Left forelimb (tissue), 1 donor: ENCODE measurements at places on chromosomes 5 and 9.

GRCh38 chr9:38431116-38431515 lies 6.9 kb upstream of the IGFBPL1 start:
- no peak for DNase-seq

DNA sequence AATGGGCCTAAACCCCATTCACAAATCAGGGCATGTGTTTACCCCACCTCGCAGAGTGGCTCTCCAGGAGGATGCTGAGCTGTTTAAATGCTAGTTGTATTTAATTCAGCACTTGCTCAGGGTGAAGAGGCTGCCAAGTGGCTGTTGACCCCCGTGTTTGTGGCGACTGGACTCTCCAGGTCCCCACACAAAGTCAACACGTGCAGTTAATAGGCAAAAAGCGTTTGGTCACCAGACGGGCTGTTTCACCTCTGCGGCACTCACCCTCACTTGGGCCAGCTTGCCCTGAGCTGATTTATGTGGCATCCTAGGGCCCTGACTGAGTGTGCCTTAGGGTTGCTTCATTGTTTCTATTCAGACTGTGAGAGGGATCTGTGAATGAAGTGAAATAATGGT lies 152.3 kb downstream of the GAS1 start:
- no peak for DNase-seq

- DNase-seq, result no peak
Observed at GRCh38 chr9:3868466-3868865, 342.7 kb upstream of the RFX3 start.

- DNase-seq, result no peak
Observed at GRCh38 chr9:89734600-89735041, 129.8 kb downstream of the GADD45G start.

DNA sequence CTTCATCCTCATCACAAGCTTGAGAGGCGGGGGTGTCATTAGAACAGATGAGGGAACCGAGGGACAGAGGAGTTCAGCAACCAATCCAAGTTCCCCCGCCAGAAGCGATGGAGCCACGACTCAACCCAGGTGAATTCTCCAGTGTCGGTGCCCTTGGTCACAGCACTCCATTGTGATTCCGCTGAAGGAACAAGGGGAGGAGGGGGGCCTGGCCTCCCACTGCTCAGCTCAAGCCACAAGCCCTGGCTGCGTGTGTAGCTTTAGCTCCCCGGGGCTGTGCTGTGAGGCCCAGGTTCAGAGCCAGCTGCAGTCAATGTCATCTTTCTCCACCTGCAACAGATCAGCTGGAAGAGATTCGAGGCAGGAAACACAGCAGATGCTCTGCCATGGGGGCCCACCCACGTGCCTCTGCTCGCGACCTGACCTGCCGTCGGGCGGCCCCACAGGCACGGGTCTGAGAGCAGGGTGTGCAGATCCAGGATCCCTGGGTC lies 72.6 kb downstream of the GTF3C4 start:
- peak; percentile 67 for DNase-seq

- DNase-seq, result no peak
Observed at GRCh38 chr9:91146391-91147019, 215.2 kb downstream of the AUH start.

- no peak for DNase-seq
Observed at GRCh38 chr9:92494856-92495255, 12.6 kb upstream of the ASPN start.

- no peak for DNase-seq
Observed at GRCh38 chr5:140801494-140801841, 611 bp downstream of the PCDHA3 start.

GRCh38 chr5:158780656-158781237 lies 319.0 kb downstream of the EBF1 start:
- no peak for DNase-seq

DNA sequence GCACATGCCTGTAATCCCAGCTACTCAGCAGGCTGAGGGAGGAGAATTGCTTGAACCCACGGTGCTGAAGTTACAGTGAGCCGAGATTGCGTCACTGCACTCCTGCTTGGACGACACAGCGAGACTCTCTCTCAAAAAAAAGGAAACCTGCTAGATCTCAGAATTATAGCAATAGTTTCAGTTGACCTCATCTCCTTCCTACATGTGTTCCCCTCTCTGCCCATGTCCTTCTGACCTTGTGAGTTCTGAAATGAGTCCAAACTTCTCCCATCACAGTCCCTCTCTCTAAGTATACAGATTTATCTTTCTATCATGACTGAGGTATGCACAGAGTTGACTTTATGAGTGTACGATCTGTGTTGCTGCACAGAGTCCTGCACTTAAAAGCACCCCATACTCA lies 44.6 kb upstream of the SHOC1 start:
- DNase-seq, result no peak

DNA sequence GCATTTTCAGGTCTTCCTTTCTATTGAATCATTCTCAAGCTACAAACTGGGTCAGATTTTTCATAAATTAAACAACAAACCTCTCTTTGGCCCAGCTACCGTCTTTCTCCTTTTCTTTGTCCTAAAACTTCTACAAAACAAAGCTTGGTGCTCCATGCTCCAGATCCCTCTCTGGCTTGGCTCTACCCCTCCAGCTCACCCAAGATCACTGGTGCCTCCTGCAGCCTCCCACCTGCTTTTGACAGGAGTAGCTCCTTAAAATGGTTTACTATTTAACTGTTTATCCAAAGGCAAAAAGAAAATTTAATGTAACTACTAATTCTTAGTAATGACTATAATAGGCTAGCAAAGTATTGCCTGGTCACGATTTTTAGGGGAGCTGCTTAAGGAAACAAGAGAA lies 10.7 kb upstream of the SERINC5 start:
- no peak for DNase-seq

- no peak for DNase-seq
Observed at GRCh38 chr9:133973791-133974630, 18.1 kb downstream of the VAV2 start.

- DNase-seq, result no peak
Observed at GRCh38 chr9:26786564-26786963, 106.0 kb downstream of the CAAP1 start.

- peak; percentile 36 for DNase-seq
Observed at GRCh38 chr9:93701494-93702218, 125.3 kb downstream of the PHF2 start.

DNA sequence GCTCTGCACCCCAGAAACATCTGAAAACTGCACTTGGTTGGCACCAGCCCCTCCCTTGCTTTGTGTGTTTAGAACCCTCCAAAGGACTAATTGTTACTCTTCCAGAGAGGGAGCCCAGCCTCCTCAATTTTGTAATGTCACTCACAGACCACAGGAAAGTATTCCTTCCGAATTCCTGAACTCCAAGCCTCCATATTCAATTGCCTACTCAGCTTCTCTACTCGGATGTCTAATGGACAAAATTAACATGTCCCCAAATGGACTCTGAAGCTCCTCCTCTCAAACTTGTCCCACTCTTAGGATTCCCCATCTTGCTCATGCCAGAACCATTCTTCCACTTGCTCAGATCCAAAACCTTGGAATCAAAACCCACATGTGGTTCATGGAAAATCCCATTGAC lies 3.9 kb upstream of the TMEM171 start:
- DNase-seq, result no peak

GRCh38 chr5:157323107-157323706 lies 57.3 kb downstream of the CYFIP2 start:
- DNase-seq, result no peak

DNA sequence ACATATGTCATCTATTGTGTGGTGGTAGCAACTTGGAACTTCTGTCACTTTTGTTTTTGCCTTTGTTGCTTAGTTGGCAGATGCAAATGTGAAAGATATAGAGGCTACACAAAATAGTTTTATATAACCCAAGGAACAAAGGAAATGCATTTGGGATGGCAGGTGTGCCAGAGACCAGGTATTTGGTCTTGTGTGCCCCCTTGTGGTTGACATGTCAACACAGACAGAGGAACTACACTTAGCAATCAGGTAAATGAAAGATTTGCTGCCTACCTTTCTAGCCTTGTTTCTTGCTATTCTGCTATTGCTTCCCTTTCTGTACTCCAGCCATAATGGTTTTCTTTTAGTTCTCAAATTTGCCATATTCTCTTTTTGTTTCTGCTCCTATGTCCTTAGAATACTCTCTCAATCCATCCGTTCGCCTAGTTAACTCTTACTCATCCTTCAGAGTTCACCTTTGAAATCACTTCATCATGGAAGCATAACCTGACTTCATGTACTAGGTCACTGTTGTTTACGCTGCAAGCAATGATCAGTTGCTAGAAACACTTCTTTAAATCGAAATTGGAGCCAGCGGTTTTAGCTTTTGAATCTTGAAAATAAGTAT lies 119.5 kb downstream of the TRPM3 start:
- DNase-seq, result no peak

- peak; percentile 85 for DNase-seq
Observed at GRCh38 chr5:73419465-73420390, 28.8 kb downstream of the FOXD1 start.

GRCh38 chr9:38018958-38019602 lies 49.9 kb downstream of the SHB start:
- no peak for DNase-seq

DNA sequence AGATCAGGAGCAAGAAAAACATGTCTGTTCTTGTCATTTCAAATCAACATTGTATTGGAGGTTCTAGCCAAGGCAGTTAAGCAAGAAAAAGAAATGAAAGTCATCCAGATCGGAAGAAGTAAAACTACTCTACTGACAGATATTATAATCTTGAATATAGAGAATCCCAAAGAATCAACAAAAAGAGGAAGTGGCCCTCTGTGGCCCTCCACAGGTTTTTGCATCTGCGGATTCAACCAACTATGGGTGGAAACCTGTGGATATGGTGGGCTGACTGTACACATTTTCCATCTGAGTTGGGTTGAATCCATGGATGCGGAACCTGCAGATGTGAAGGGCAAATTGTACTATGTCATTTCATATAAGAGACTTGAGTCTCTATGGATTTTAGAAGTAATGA lies 35.1 kb downstream of the GAS1 start:
- DNase-seq, result no peak

GRCh38 chr5:137234973-137235943 lies 263.9 kb downstream of the SPOCK1 start:
- DNase-seq, result no peak

DNA sequence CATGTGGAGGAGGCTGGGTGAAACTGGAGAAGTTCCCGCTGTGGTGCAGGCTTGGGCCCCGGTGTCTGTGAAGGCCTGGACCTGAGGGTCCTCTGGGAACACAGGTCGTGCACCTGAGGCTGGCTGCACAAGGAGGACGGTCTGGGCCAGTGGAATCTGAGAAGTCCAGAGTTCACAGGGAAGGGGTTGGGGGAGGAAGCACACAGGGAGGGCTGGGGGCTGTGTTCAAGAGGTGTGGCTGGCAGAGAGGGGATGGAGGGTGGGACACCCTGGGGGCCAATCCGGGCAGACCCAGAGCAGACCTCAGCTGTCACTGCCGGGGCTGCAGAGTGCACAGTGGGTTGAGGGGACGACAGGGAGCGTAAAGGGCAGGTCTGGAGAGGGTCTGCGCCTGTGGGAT lies 2.6 kb downstream of the SLC9A3 start:
- no peak for DNase-seq

DNA sequence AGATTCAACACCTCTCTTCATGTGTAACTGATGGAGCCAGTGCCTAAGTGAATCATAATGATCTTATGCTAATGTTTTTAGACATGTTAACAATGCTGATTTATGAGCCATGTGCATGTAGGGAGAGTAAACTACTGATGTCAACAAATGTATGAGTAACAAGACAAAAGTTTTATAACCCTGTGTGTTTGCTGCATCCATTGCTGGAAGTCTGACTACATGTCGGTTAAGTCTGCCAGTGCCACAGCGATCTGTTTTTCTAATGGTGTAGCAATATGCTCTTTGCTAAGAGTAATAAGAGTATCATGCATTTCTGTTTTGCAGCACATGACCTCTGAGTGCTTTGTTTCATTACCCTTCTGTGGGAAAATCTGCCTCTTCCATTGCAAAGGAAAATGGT lies 26.4 kb upstream of the TMOD1 start:
- no peak for DNase-seq

DNA sequence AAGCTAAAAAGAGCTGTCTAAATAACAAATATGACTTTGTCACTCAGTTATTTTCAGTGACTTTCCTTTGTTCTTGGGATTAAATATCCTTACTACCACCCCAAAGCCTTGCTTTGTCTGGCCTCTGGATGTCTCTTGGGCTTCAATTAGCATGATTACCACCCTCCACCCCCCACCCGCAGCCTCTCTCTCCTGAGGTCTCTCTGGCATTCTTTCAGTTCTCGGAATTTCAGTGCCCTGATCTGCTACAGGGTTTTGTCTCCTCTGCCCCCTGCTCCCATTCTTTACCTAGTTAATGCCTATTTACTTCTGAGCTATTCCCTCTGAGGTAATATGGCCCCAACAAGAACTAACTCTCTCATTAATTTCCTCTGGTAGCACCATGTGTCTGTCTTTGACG lies 376.4 kb downstream of the DEPDC1B start:
- DNase-seq, result no peak

- DNase-seq, result no peak
Observed at GRCh38 chr5:87650284-87650683, 237.6 kb upstream of the CCNH start.
